ENCODE measurements at places on chromosomes 5 and 9.

GRCh38 chr9:137453643-137454081, 5.5 kb downstream of the NSMF start:
- no peak for DNase-seq

- no peak for DNase-seq
Observed at GRCh38 chr9:8616414-8616813, 816.8 kb upstream of the DMAC1 start.

- DNase-seq: no peak
Observed at GRCh38 chr5:7220156-7220555, 175.8 kb upstream of the ADCY2 start.

DNA sequence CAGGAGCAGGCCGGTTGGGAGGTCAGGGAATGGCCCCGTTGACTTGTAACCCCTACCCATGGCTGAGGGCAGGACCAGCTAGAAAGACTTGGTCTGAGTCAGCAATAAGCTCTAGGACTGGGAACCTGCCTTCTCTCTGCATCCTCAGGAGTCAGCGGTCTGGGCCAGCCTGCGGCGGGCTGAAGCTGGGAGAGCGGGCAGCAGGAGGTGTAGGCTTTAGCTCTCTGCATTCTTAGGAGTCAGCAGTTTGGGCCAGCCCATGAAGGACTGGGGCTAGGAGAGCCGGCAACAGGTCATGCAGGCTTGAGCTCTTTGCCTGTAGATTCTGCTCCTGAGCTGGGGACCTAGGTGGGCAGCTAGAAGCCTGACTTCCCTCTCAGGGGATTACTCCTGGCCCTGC, 6.4 kb upstream of the SMIM32 start:
- DNase-seq: no peak

DNA sequence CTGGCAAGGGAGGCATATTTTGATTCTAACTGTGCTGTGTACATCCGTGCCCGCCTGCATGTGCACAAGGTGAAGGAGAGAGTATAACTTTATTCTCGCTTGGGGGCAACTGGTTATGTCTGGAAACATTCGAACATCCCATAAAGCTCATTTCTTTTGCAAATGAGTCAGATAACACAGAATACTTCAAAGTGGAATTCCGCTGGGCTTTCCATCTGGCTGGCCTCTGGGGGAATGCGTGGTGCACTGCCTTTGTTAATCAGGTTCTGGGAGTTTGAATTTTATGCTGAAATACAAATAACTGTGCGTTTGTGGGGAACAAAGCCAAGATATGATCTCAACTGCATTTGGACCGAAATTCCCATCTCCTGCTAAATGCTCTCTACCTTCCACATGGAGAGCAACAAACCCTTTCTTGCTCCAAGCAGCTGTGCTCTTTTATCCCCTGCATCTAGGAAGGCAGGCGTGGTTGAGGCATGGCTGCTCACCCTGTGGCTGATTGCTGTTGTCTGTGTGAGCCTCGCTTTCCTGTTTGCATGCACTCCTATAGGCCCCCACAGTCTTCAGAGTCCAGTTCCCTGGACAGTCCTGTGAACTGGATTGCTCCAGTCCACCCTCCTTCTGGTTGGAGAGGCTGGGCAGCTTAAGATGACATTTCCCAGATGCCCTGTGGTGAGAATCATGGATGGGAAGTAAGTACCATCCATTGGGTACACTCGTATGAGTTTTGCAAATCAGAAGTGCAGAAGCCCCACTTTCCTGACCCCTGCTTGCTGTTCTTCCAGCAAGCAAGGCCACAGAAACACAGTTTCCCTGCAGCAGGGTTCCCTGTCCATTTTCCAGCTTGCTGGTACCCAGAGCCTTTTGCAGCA, 82.9 kb upstream of the ALDH1B1 start:
- DNase-seq: no peak
